T follicular helper cell (primary cell): ENCODE measurements at places on chromosomes 7 and 10.

- DNase-seq = no peak
Measured at GRCh38 chr7:123282181-123282580, 82.4 kb upstream of the SLC13A1 start.

DNA sequence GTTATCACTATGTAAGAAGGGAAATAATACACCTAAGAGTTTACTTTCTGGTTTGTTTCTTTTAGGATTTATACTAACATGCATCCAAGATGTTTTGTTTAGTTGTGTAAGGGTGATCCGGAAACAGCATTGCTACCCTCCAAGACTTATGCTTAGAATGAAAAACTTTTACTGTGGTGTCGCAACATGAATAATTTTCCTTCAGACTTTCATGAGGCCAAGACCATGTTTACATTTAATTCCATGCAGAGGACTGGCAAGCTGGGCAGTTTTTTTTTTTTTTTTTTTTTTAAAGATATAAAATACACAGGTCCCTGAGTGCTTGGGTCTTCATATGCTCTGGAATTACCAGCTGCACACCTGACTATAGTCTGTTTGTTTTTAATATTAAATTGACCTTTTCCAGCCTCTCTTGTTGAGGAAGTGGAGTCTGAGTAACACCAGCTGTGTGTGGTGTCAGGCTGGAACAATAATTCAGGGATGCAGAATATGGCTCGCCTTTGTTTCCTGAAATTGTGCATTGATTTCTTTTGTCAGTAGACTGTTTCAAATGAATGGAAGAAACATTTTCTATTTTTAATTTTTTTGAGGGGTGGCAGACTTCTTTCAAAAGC, 81.7 kb downstream of the ST7 start:
- DNase-seq = no peak

GRCh38 chr10:123560301-123561140, 105.6 kb upstream of the GPR26 start:
- no peak for DNase-seq

- DNase-seq = no peak
Measured at GRCh38 chr10:113278664-113279063, 274.2 kb upstream of the HABP2 start.

DNA sequence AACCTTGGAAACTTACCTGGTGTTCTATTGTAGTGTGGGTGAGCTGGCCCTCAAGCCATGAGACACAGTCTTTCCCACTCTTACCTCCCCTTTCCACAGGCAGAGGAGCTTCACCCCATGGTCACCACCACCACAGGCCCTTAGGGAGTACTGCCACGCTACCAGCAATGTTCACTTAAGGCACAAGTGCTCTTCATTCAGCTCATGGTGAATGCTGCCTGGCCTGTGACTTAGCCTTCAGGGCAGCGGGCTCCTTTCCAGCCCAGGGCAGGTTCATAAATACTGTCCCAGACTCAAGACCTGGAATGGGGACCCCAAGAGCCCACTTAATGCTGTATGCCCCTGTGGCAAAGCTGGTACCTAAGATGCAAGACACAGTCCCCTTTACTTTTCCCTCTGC, 109.4 kb downstream of the MYO3A start:
- no peak for DNase-seq
